ENCODE measurements at places on chromosomes 1 and 21.

- no peak for DNase-seq
Observed at GRCh38 chr21:44723177-44724131, 12.1 kb upstream of the TSPEAR start.

GRCh38 chr1:56034847-56035481, 544.4 kb downstream of the PLPP3 start:
- no peak for DNase-seq

GRCh38 chr1:55539652-55540512, 324.7 kb upstream of the USP24 start:
- no peak for DNase-seq

DNA sequence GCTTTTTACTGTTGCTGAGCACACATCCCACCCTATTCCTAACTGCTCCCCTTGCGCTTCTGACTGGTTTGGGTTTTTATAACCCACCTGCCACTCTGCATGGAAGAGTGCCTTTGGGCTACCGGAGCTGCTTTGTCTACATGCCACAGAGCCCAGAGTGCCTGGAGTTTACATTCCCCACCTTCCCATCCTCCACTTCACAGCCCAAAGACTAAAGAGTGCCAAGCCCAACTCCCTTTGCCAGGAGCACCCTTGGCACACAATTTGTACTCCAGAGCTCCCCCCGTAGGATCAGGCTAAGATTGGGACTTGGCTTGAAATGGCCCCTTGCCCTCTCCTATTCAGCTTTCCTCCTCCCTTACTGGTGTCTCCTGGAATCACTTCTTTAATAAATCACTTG, 63.3 kb downstream of the LHX9 start:
- no peak for DNase-seq

DNA sequence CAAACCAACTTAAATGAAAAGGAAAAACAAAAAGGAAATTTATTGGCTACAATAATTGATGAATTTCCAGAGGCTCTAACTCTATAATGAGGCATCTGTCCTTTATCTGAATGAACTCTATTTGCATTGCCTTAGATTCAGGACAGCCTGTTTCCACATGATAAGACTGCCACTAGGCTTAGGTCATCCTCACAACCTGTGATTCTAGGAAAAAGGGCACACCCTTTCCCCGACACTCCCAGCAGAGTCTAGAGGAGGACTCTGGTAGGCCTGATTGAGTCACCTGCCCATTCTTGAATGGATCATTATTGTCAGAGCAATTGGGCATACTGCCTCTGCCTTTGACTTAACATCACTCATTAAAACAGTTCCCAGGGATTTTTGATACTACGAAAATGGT, 262.8 kb downstream of the TPR start:
- no peak for DNase-seq

DNA sequence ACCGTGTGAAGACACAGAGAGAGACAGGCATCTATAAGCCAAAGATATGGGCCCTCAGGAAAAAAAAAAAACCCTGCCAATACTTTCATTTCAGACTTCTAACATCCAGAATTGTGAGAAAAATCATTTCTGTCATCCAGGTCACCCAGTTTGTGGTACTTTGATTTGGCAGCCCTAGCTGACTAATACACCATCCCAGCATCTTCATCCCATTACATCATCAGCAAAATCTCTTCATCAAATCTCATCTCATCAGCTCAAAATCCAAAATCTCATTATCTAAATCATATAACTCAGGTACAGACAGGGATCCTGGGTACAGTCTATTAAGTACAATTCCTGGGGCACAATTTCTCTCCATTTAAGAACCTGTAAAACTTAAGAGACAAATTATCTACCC, 51.9 kb upstream of the GJA8 start:
- no peak for DNase-seq

GRCh38 chr1:165639821-165640623, 9.0 kb downstream of the MGST3 start:
- no peak for DNase-seq

GRCh38 chr1:114755006-114755931, 2.5 kb downstream of the CSDE1 start:
- DNase-seq, result no peak

- DNase-seq, result no peak
Observed at GRCh38 chr1:42317308-42317707, 17.7 kb downstream of the FOXJ3 start.

GRCh38 chr1:90850898-90851710, 134.0 kb upstream of the BARHL2 start:
- DNase-seq, result peak; percentile 53

DNA sequence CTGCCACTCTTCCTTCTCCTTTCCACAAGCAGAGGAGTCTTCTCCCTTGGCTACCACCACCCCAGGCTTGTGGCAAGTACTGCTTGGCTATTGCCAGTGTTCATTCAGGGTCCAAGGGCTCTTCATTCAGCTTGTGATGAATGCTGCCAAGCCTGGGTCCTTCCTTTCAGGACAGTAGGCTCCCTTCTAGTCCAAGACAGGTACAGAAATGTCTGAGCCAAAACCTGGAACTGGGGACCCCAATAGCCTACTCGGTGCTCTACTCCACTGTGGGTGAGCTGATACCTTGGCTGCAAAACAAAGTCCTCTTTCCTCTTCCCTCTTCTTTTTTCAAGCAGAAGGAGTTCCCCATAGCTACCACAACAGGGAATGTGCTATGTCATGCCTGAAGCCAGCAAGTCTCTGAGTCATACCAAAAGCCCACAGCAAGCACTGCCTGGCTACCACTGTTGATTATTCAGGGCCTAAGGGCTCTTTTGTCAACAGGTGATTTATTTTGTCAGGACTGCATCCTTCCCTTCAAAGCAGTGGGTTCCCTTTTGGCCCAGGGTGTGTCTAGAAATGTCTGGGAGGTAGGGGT, 268.9 kb downstream of the HHAT start:
- no peak for DNase-seq

- no peak for DNase-seq
Observed at GRCh38 chr1:200448034-200448762, 38.4 kb upstream of the ZNF281 start.

DNA sequence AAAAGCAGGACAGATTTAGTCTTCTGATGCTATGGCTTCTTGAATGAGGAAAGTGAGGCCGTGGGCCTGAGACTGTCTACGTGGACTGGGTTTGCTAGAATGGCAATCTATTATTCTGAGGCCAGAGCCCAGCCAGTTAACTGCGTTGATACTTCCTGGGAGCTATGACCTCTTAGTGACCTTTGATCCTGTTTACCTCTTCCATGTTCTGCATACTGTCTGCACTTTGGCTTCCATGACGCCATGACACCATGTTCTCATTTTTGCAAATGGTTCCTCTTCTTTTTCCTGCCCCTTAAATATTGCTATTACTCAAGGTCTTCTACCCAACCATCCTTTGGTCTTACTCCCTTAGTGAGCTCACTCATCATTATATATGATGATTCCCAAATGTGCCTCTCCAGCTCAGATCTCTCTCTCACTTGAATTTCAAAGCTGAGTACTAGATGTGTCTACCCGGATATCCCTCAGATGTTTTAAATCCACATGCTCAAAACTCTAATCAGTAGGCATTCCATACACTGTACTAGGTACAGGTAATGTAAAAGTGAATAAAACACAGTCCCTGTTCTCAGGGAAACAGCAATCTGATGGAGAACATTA, 66.1 kb upstream of the ATP1A1 start:
- DNase-seq, result no peak

DNA sequence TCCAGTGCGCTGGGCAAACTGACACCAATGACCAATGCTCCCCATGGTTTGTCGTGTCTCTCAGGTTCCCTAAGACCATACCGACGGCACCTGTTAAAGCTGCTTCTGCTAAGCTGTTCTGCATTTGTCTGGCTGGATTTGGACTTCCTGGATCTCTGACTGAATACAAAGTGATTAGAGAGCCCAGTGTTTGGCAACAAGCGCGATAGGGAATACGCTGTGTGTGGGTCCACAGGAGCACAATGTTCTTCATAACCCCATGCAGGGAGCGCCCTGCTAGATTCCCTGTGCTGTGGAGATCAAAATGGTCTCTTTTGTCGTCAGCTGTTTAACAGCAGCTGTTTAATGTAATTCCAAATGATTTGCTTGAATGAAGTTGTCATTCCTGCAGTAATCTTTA, 26.0 kb upstream of the ESRRG start:
- DNase-seq, result no peak
